ENCODE measurements at places on chromosomes 2 and 18.

DNA sequence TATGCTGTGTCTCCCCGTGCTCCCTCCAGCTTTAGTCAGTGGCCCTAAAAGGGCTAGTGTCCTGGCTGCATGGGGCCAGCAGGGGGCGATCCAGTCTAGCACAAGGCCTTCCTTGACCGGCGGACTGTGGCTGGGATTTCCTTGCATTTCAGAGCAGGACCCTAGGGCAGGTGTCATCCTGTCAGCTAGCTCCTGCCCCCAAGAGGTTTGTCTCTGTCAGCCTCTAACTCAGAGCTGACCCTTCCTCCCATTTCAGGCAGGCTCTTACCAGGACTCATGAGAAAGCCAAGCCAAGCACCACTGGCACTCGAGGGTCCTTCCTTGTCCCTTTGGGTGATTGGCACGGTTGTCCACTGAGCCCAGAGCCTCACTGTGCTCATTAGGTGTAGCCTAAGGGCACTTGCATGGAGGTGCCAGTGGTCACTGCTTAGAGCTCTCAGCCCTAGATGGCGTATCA, 140.3 kb downstream of the RPIA start:
- peak; percentile 33 for DNase-seq

DNA sequence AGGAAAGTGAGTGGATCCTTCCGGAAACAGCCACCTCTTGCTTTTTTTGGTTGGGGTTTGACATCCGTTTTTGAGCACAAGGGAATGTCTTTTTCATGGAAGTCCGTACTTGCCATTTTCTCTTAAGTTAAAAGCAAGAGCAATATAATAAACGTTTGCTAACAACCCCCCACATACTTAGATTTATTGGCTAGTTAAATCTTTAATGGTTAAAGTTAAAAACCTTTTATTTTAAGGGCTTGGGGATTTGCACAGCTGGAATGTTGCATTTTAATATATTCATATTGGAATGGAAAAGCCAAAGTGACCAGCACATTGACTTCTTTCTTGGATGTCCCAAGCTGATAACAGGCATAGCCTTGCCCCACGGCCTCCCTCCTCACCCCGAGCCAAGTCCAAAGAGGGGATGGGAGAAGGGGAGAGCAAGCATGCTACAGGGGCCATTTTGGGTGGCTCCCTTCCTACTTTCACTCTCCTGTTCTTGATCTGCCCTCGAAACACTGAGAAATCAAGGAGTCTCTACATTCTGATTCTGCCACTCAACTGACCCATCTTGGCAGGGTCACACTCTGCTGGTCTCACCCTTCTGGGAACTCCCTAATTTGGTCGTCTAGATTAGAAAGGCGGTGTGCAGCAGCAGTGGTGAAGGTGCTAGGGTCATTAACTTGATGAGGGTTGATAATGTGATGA, 48.1 kb upstream of the PKDCC start:
- no peak for DNase-seq

DNA sequence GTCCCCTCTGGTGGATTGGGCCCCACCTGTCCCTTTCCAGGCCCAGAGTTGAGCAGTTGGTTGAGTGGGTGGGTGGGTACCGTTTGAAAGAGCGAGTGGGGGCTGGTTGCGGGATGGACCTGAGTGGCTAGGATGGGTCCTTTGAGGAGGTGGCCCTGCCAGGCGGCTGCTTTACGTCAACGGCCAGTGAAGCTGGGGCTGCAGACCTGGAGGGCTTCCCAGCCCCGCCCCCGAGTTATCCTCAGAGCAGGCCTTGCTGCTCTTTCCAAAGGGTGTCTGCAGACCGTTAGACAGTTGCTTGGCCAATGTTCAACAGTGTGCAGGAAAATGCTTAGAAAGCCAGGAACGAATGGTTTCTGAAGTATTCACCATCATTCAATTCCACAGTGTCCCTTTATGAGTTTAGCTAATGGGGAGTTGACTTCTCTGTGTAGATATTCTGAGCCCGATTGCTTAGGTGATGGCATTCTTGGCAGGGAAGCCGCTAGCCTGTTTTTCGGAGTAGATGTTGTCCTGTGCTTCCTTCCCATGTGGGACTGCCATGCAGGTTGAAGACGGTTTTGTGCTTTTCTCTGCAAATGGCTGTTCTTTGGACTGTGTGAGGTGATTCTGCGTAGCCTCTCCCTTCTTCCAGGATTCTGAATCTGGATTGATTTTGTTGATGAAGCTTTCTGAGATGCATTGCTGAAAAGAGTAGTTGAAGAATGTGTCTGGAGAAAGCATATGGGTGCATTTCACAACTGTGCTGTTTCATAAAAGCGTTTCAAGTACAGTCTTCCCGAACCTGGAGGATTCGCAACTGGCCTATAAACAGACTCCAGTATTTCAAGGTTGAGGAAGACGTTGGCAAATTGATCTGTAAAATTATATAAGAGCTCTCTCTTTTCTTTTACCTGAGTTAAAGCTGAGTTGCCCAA, 45.8 kb downstream of the LDLRAD4 start:
- peak; percentile 81 for DNase-seq

- no peak for DNase-seq
Measured at GRCh38 chr18:23967321-23968089, 47.0 kb upstream of the TTC39C start.

GRCh38 chr2:109663721-109664120, 49.6 kb downstream of the SOWAHC start:
- DNase-seq: peak; percentile 53

GRCh38 chr2:25996844-25997243, 14.5 kb upstream of the KIF3C start:
- no peak for DNase-seq

GRCh38 chr2:136185981-136186776, 68.2 kb upstream of the CXCR4 start:
- no peak for DNase-seq

- DNase-seq: no peak
Measured at GRCh38 chr2:44715671-44716081, 225.8 kb upstream of the SIX3 start.

DNA sequence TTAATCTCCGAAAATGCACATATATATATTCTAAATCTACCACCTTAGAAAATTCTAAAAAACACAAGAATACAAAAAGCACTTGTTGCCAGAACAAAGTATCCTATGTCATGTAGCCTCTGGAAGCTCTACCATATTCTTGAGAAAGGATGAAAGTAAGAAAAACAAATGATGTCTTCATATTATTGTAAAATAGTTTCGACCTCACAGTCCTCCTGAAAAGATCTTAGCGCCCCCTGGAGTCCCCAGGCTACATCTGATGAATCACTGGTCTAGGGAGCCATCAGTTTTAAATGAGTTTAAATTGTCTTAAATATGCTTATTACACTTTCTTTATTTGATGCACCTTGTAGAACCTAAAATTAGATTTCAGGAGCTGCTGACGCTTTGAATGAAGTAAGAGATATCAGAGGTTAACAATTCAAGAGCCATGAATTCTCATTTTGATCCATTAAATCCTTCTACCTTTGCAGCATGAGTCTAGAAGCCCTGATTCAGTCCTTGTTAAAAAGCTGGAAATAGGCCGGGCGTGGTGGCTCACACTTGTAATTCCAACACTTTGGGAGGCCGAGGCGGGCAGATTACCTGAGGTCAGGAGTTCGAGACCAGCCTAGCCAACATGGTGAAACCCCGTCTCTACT, 138.8 kb downstream of the MCFD2 start:
- peak; percentile 36 for DNase-seq

DNA sequence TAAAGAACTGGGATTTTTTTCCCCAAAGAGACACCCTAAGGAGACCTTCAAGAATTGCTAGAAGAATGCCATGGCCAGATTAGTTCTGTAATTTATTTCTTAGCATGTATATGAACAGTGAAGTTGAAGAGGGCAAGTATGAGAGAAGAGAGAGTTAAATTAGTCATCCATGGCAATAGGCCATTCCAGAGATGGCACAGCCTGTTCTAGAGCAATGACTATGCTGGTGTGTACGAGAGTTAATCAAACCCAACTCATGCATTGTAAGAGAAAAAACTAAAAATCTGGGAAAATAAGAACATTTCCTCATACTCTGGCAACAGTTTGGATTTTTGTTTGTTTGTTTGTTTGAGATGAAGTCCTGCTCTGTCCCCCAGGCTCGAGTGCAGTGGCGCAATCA, 112.1 kb upstream of the PIK3C3 start:
- DNase-seq: no peak

- no peak for DNase-seq
Measured at GRCh38 chr2:173955004-173955403, 10.2 kb downstream of the SP3 start.

DNA sequence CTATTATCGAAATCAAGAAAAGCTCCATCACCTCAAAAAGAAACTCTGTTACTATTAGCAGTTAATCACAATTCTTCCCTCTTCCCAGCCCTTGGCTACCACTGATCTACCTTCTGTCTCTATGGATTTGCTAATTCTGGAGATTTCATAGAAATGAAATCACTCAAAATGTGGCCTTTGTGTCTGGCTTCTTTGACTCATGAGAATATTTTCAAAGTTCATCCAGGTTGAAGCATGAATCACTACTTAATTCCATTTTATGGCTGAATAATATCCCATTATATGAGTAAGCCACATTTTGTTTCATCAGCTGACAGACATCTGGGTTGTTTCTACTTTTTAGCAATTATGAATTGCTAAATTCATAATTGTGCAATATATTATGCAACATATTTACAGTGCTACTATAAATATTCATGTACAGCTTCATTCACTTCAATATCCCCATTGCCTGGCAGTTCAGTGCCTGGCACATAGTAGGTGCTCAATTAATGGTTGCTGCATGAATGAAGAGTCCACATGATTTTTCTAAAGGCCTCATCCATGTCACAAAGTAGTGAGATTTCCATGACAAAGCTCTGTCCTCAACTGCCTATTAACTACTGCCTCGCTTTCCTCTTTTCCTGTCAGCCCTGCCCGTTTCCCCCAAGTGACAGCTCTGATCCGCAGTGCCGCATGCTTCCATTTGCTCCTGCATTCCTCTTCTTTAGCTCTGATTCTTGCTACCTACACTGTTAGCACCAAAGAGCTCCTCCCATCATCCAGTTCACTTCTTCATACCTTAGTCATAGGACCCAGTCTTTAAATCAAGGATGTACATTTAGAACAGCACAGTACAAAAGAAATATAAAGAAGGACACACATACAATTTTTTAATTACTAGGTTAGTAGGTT, 32.8 kb downstream of the CCDC93 start:
- no peak for DNase-seq

DNA sequence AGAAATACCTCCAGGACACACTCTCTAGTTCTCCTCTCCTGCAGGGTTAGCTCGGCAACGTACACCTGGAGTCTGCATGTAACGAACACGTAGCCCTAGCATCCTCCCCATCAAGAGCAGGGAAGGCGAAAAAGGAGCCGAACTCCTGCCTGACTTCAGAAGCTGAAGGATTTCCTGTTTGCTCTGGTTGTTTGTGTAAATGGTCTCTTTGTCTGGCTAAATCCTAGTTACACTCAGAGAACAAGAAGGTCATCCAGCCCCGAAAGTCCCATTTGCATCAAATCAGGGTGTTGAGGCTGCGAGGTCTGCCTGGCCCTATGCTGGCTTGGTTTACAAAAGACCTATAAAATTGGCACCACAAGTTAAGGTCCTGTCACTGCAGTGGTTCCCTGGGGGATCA, 66.4 kb upstream of the POMC start:
- DNase-seq: no peak

GRCh38 chr2:130890941-130891669, 54.4 kb downstream of the ARHGEF4 start:
- DNase-seq: no peak

GRCh38 chr2:184413221-184413620, 185.1 kb upstream of the ZNF804A start:
- no peak for DNase-seq

DNA sequence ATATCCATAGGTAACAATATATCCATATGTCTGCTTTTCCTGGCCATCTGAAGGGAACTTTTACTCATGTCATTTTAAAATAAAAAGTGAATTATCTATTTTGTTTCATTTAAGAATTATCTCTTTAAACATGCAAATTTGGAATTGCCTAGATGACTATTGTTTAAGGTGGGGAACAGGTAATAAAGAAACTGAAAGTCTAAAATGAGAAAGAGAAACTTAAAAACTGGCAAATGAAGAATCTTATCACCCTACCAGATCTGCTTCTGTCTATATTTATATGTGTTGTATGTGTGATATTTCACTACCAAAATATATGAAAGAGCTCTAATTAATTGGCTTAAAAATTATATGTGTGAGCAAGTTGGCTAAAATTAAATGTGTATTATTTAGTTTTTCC, 243.2 kb upstream of the KCNH7 start:
- DNase-seq: no peak

DNA sequence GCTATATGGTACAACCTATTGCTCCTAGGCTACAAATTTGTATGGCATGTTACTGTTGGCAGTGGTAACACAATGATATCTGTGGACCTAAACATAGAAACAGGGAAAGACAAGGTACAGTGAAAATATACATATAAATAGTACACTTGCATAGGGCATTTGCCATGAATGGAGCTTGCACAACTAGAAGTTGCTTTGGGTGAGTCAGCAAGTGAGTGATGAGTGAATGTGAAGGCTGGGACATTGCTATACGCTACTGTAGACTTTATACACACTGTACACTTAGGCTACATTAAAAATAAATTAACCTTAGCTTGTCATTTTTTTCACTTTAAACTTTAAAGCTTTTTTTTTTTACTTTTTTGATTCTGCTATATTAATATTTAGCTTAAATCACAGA, 500.0 kb upstream of the SETBP1 start:
- DNase-seq: no peak

GRCh38 chr2:201432038-201432620, 19.1 kb downstream of the TRAK2 start:
- no peak for DNase-seq

DNA sequence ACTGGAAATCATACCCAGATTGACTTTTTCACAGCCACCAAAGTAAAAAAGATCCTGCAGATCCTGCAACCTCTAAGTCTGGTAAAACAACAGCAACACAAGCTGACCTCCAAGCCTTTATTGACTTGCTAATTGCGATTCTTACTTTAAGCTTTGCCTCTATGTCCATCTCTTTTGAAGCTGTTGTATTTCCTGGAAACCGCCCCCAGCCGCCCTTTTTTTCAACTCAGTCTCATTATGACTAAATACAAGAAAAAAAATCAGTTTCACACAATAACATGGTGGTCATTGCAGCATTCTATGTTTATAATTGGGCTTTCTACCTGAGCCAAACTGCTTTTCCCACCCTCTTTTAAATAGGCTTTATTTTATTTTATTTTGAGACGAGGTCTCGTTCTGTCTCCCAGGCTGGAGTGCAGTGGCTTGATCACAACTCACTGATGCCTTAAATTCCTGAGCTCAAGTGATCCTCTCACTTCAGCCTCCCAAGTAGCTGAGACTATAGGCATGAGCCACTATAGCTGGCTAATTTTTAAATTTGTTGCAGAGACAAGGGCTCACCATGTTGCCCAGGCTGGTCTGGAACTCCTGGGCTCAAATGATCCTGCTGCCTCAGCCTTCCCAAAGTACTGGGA, 76.2 kb downstream of the MOGAT1 start:
- DNase-seq: no peak

GRCh38 chr2:120762341-120763061, 26.8 kb downstream of the GLI2 start:
- no peak for DNase-seq

DNA sequence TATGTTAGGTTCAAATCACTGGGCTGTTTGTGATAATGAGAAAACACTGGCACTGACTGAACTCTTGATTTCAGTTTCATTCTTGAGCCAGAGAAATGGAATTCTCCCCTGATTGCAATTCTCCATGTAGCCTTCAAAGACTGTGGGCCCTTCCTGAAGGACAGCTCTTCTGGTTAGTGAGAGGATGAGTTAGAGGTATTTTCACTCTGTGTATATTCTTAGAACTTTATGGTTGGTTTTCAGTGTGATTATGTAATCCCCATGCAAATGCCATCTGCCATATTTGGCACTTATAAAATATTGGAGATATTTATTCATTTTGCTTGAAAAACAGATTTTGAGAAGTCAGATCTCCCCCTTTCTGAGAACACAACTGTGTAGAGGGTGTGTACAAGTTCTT, 323.7 kb downstream of the SLC4A3 start:
- no peak for DNase-seq
